Thyroid gland (tissue), 4 donors: ENCODE measurements at places on chromosomes 3 and 15.
A peak's percentile ranks its signal among the peaks of the same experiment; 100 is the strongest.

- no peaks in the 10 kb centered on the region for H3K27me3 ChIP-seq
- no peaks in the 10 kb centered on the region for H3K4me1 ChIP-seq
- H3K4me3 ChIP-seq: no peak overlapping the region
- DNase-seq: no peak
Observed at GRCh38 chr3:170493712-170494182, 75.1 kb downstream of the CLDN11 start.

DNA sequence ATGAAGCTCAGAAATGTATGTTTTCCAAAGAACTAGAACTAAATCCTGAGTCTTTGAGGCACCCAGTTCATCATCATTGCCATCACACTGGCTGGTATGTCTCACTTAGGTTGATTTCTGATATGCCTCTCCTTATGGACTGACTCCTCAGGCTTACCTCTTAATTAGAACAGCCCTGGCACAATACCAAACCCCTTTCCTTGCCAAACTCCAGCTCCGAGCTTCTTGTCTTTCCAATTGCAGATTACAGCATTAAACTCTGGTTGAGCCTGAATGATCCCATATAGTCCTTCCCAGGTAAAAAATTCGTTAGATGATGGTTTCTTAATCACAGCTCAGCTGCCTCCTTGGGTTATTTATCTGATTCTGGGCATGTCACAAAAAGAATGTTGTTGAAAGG lies 66.3 kb downstream of the RTP4 start:
- no peak overlapping the region for H3K27ac ChIP-seq
- H3K4me1 ChIP-seq: no peaks in the 10 kb centered on the region
- DNase-seq: no peak
- no peak overlapping the region for H3K4me3 ChIP-seq
- H3K27me3 ChIP-seq: no peaks in the 10 kb centered on the region

GRCh38 chr15:25670025-25670554 lies 193.0 kb downstream of the ATP10A start:
- peaks cover 13% of the 10 kb centered on the region for H3K4me1 ChIP-seq
- peaks cover 4% of the 10 kb centered on the region for H3K27me3 ChIP-seq
- H3K27ac ChIP-seq: no peak overlapping the region
- no peak overlapping the region for H3K4me3 ChIP-seq

GRCh38 chr3:151327571-151328198 lies 1.7 kb downstream of the P2RY13 start:
- no peaks in the 10 kb centered on the region for H3K4me1 ChIP-seq
- no peaks in the 10 kb centered on the region for H3K27me3 ChIP-seq
- no peak overlapping the region for H3K4me3 ChIP-seq
- DNase-seq: no peak
- no peaks in the 10 kb centered on the region for H3K36me3 ChIP-seq
- H3K27ac ChIP-seq: no peak overlapping the region

GRCh38 chr3:151404316-151404715 lies 19.8 kb upstream of the P2RY12 start:
- H3K27ac ChIP-seq: no peak overlapping the region
- no peak overlapping the region for H3K4me3 ChIP-seq
- no peaks in the 10 kb centered on the region for H3K4me1 ChIP-seq
- no peaks in the 10 kb centered on the region for H3K27me3 ChIP-seq
- DNase-seq: no peak

DNA sequence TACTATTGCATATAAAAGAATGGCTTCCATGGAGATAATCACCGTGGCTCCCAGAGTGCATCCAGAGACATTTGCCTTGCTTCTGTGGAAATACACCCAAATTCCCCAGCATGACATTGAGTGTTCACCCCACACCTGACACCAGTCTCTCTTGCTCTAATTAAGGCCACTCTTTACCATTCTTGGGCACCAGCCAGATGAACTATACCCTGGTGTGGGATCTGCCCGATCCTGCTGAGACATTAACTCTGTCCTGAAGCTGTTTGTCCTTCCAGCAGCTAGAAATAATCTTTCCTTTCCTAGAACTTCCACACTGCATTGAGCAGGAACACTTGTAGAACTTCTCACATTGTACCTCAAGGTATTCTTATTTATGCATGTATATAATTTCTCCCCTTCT lies 105.2 kb downstream of the LPP start:
- no peak for DNase-seq
- no peak overlapping the region for H3K4me3 ChIP-seq
- H3K4me1 ChIP-seq: peaks cover 6% of the 10 kb centered on the region
- H3K27ac ChIP-seq: no peak overlapping the region
- H3K27me3 ChIP-seq: no peaks in the 10 kb centered on the region

DNA sequence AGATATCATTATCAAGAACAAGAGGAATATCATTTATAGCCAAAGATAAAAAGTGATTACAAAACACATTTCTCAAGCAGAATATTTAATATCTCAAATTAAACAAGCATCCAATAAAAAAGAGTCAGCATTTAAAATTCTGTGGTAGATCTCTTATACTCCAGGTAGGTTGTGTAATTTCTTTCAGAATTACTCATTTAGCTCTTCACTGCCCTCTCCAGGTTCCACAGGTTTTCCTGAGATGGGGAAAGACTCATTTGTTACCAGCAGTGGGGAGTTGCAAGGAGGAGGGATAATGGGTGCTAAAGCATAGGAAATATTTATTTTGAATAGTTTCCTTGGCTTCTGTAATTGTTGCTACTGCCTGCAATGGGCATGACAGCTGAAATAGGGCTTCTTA lies 83.1 kb upstream of the RASGRP1 start:
- no peak overlapping the region for H3K27ac ChIP-seq
- DNase-seq: no peak
- H3K36me3 ChIP-seq: no peaks in the 10 kb centered on the region
- no peaks in the 10 kb centered on the region for H3K4me1 ChIP-seq

DNA sequence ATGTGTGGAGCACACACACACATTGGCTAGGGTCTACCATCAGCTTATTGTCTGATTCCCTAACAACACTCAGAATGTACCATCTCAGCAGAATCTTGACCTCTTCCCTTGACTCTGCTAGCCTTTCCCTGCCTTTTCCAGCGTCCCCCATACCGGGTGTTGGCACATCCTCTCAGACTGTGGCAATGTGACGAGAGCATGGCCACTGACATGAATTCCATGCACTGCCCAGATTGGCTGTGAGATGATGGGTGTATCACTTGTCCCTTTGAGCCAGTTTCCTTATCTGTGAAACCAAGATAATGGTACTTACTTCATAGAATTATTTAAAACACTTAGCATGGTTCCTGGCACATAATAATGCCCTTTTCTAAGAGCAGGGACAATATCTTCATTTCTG lies 60.3 kb upstream of the EIF1B start:
- no peaks in the 10 kb centered on the region for H3K27me3 ChIP-seq
- H3K4me1 ChIP-seq: no peaks in the 10 kb centered on the region
- H3K4me3 ChIP-seq: no peak overlapping the region

DNA sequence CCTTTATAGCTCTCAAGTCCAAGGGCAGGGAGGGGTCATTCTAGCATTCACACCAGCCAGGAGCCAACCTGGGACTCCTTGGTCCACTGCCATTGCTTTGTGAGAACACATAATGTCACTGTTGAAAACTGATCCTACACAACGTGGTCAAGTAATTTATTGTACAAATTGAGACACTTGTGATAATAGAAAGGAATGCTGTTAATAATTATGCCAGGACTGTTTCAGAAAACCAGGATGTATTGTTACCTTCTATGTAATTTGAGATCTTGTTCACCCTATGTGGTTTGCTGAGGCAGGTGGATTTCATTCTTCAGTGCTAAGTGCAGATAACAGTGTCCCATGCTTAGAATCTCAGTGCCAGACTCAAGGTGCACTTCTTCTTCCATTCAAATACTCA lies 33.3 kb downstream of the TMCO5A start:
- no peak overlapping the region for H3K27ac ChIP-seq
- H3K4me3 ChIP-seq: no peak overlapping the region
- H3K36me3 ChIP-seq: no peaks in the 10 kb centered on the region
- H3K27me3 ChIP-seq: no peaks in the 10 kb centered on the region

GRCh38 chr15:56045068-56045748 lies 51.8 kb upstream of the NEDD4 start:
- H3K36me3 ChIP-seq: no peaks in the 10 kb centered on the region
- H3K27me3 ChIP-seq: no peaks in the 10 kb centered on the region
- no peak overlapping the region for H3K4me3 ChIP-seq

GRCh38 chr3:100226712-100227429 lies 33.9 kb upstream of the TBC1D23 start:
- no peaks in the 10 kb centered on the region for H3K4me1 ChIP-seq
- no peak for DNase-seq
- no peaks in the 10 kb centered on the region for H3K36me3 ChIP-seq
- no peak overlapping the region for H3K27ac ChIP-seq
- H3K27me3 ChIP-seq: no peaks in the 10 kb centered on the region

- peaks cover 11% of the 10 kb centered on the region for H3K4me1 ChIP-seq
- no peaks in the 10 kb centered on the region for H3K27me3 ChIP-seq
- peak overlapping the region; percentile 56 for H3K27ac ChIP-seq
Observed at GRCh38 chr15:80856809-80857377, 77.7 kb downstream of the CEMIP start.

DNA sequence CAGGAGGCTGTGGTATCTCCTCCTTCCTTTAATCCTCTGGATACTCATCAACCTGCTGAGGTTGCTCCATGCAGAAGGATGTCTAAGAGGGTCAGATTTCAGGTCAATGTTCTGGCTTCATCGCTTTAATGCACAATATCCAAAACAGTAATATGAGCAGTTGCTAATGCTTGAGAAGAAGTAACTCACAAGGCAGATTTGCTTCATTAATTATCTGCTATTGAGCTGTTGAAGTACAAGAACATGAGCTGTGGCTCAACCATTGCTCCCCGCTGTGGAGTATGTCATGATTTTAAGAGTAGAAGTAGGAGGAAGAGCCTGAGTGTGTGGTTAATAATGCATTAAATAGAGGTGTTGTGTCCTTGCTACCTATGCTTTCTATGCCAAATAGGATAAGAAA lies 1412.9 kb upstream of the ALCAM start:
- H3K4me3 ChIP-seq: no peak overlapping the region
- H3K27me3 ChIP-seq: no peaks in the 10 kb centered on the region
- no peak overlapping the region for H3K27ac ChIP-seq
- no peak for DNase-seq
- no peaks in the 10 kb centered on the region for H3K36me3 ChIP-seq

- peaks cover 7% of the 10 kb centered on the region for H3K4me1 ChIP-seq
- no peak overlapping the region for H3K27ac ChIP-seq
- H3K27me3 ChIP-seq: no peaks in the 10 kb centered on the region
- DNase-seq: no peak
Observed at GRCh38 chr3:5260992-5261501, 73.5 kb downstream of the EDEM1 start.

DNA sequence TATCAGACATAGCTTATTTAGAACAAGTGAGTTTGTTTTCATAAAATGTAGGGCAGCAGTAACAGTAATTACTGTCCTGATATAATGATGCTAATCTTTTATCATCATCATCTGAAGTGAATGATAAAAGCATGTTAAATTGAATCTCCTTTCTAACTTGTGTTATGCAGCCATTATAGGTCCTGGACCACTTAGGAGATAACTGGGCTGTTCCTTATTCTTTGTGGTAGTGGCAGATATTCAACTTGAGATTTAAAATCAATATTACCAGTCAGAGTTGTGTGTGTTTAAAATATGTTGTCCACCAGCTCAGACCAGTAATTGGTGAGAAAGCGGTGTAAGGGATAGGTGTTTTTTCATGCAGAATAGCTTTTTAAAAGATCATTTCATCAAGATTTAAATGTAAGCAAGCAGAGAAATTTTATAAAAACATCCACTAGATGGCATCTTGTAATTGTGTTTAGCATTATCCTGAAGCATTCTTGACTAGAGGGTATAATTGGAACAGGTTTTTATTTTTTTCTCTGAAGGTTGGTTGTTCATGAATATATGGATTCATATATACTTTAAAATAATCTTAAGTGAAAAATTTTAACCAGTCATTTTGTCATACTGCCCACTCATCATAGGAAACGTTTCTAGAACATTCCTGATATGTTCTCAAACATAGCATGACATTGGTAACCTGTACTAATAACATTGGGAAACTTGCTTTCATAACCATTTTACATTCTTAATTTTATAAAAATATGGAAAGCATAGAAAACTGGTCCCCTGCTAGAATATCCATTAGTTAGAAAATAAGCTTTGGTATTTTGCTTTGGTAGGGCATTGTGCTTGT lies 153.9 kb downstream of the BBX start:
- H3K27me3 ChIP-seq: no peaks in the 10 kb centered on the region
- H3K36me3 ChIP-seq: no peaks in the 10 kb centered on the region
- H3K4me3 ChIP-seq: no peak overlapping the region

DNA sequence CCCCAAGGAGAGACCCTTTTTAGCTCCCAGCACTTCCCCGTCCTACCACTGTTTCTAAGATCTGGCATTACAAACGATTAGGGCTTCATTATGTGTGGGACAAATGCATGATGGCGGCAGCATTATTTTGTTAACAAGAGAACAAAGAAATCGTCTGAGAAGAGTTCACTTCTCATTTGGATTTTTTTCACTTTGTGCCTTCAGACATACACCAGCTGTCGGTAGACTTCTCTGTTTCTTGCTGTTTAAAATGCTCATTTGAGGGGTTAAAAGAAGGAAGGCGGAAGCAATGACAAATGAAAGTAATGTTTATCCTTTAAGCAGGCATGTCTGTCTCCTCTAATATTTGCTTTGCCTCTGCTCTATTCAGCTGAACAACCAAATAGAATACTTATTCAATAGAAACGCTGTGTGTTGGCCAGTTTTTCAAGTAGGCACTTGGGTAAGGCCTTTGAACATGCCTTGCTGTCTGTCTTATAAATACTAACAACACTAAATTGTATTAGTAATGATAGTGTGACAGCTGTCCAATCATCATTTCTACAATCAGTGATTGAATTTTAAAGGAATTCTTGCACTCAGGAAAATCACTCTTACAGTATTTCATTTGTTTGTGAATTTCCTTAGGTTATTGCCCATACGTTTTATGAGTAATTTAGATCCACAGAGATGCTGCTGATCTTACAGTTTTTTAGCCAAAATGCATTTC lies 382.4 kb downstream of the IL5RA start:
- H3K36me3 ChIP-seq: no peaks in the 10 kb centered on the region
- no peak overlapping the region for H3K4me3 ChIP-seq
- H3K4me1 ChIP-seq: no peaks in the 10 kb centered on the region

DNA sequence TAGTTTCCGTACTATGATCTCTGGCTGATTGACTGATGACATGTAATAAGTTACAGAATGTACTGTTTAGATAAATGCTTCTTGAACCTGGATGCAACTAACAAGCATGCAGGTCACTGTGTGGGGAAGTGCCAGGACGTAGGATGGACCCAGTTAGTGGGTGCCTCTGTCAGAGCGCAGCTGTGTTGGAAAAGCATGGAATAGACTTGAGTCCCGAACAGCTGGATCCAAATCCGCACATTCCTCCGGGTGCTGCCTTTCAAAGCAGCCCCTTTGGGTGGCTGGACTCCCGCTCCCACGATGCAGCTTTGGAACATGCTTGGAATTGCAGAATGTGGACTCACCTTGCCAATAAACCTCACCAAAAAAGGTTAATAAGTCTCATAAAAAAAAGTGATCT lies 35.5 kb upstream of the ALDH1A3 start:
- no peak for DNase-seq
- no peaks in the 10 kb centered on the region for H3K36me3 ChIP-seq
- no peak overlapping the region for H3K4me3 ChIP-seq
- H3K4me1 ChIP-seq: no peaks in the 10 kb centered on the region
- no peak overlapping the region for H3K27ac ChIP-seq

GRCh38 chr15:87573039-87573438 lies 683.5 kb downstream of the NTRK3 start:
- no peak overlapping the region for H3K4me3 ChIP-seq
- DNase-seq: no peak
- no peaks in the 10 kb centered on the region for H3K4me1 ChIP-seq
- H3K36me3 ChIP-seq: no peaks in the 10 kb centered on the region
- H3K27ac ChIP-seq: no peak overlapping the region
- no peaks in the 10 kb centered on the region for H3K27me3 ChIP-seq
